Stimulated activated CD4-positive, alpha-beta T cell treated with anti-CD3 and anti-CD28 coated beads, Interleukin-15, amount 100 ng/mL, for 1 hour (primary cell): ENCODE measurements at places on chromosomes 6 and 20.

- DNase-seq: no peak
Observed at GRCh38 chr6:139706912-139707311, 332.5 kb upstream of the CITED2 start.

GRCh38 chr20:49866051-49866450, 49.3 kb downstream of the SPATA2 start:
- DNase-seq: no peak

DNA sequence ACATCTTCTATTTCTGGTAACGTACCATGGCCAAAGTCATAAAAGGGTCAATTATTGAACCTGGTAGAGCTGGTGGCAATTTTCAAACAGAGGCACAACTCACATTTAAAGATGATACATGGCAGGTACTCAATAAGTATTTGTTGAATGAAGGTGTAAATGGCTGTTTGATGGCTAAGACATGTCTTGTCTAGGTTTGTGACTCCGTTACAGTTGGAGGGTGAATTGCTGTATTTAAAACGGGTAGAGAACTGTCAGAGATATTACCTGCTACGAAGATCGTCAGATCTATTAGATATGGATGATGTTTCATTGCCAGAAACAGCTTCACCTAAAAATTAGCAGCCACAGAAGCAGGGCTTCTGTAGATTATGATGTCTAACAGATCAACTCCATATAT, 601.9 kb downstream of the PRKN start:
- no peak for DNase-seq

- DNase-seq: no peak
Observed at GRCh38 chr20:40494248-40494647, 194.8 kb downstream of the MAFB start.

- DNase-seq: no peak
Observed at GRCh38 chr6:33000055-33000454, 9.3 kb downstream of the HLA-DOA start.

GRCh38 chr20:30376767-30377658, 880.5 kb upstream of the DEFB115 start:
- peak; percentile 86 for DNase-seq

DNA sequence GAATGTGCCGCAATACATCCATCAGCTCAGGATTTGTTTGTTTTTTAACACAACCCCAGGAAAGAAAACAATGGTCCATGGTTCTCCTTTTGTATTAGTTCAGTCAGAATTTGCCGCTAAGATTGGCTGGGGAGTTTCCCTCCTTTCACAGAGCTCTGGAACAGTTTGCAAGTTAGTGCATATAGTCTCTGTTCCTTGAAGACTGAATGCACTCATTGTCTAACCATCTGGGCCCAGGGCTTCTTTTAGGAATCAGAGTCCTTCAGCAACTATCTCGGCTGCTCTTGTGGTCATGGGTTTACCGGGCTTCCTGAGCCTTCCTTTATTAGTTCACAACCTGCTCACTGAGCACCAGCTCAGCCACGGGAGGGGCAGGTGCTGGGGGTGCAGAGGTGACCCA, 121.3 kb downstream of the SLC23A2 start:
- no peak for DNase-seq

DNA sequence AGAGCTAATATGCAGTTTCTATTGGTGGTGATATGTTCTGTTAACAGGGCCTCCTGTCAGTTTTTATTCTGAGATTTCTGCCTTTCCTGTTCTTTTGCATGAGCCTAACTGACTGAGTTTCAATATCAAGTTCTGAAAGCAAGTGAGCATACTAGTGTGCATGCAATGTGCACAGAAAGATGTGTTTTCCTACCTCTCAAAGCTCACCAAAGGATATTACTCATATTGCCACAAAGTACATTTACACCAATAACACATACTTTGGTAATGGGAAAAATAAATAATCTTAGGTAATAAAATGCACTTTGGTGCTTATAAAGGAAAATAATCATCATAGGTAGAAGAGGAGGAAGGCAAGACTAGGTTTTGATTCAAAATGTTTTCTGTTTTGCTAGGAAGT, 195.0 kb downstream of the KHDC1L start:
- DNase-seq: no peak

GRCh38 chr20:3227506-3227905, 11.5 kb downstream of the SLC4A11 start:
- DNase-seq: no peak

DNA sequence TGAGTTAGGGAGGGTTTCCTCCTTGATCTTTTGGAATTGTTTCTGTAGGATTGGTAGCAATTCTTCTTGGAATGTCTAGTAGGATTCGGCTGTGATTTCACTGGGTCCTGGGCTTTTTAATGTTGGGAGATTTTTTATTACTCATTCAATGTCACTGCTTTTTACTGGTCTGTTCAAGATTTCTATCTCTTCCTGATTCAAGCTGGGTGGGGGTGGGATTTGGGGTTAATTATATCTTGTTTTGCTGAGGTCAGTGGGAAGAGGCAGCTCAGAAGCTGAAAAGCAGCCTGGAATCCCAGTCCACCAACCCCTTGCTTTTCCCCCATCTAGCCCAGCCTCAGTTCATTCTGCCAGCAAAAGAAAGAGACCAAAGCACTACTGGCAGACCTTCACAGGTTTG, 39.6 kb downstream of the SUMO4 start:
- DNase-seq: no peak

- peak; percentile 64 for DNase-seq
Observed at GRCh38 chr20:956330-956951, 40.3 kb upstream of the ANGPT4 start.

- DNase-seq: peak; percentile 86
Observed at GRCh38 chr6:130018292-130018743, at the start of gene L3MBTL3. L3MBTL3 (plus strand) TSS chr6:130018581; CDS start chr6:130042700, 24,119 bp downstream.

DNA sequence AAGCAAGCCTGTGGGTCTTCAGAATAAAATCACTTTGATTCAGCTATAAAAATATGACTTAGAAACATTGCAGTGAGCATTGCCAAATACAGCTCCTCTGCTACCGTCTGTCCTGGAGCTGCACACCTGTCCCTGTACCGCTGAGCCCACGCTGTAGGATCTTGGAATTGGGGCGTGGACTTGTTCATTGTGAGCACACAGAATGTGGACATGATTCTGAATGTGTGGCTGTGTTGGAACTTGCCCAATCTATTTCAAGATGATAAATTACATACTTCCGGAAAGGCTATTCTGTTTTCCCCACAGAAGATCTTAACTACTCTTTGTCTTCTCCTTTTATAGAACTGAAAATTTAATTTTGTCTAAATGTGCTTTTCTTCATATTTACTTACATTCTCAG, 107.3 kb downstream of the UST start:
- no peak for DNase-seq

- no peak for DNase-seq
Observed at GRCh38 chr6:54248994-54249393, 59.2 kb upstream of the TINAG start.

GRCh38 chr6:155066921-155067680, 72.0 kb downstream of the TIAM2 start:
- no peak for DNase-seq

- DNase-seq: no peak
Observed at GRCh38 chr6:126180585-126180984, 159.3 kb upstream of the CENPW start.

DNA sequence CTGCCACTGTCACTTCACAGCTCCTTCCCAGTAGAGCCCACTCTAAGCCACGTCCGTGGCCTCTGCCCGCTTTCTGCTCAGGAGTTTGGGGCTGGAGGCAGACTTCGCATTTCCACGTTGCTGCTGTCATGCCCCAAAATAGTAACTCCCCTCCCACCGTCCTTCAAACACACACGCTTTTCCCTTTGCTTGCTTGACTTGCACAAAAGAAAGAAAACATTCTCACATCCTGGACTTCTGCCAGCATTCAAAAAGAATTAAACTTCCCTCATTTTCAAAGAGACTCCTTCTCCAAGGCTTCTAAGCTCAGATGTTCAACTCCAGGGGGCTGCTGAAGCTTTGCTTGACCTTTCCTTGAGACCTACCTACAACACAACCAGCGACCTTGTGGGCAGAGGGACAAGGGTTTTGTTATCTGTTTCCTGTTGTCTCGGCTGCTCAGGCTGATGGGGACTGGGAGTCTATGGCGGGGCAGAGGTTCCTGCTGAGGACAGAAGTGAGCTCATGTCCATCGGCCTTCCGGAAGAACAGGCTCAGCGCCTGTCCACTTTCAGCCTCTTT, 263.8 kb upstream of the FOXQ1 start:
- DNase-seq: no peak

- DNase-seq: no peak
Observed at GRCh38 chr6:5778317-5778857, 228.3 kb downstream of the NRN1 start.

DNA sequence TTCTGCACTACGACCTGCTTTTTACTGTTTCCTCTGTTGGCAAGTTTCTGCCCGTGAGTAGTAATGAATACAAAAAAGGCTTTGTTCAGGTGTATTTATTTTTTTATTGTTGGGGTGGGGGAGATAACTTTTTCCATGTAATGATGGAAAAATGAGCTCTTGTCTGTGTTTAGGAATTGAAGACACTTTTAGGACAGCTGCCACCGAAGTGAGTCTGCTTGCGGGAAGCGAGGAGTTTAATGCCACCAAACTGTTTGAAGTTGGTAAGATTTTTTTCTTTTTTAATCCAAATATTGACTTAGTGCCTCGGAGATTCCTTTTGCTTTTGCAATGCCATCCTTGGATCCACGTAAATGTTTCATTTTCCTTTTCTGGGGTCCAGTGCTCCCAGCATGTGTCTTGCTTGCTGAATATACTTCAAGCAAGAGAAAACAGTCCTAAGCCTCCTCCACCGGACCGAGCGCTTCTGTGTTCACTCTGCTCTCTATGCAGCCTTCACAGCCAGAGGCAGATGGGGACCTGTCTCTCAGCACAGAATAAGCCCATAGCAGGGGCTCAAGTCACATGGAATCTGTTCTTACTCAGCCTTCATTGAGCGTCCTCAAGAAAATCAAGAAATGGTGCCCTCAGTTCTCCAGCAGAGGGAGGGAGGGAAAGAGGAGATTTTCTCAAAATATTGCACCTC, 71.3 kb downstream of the ISM1 start:
- no peak for DNase-seq

DNA sequence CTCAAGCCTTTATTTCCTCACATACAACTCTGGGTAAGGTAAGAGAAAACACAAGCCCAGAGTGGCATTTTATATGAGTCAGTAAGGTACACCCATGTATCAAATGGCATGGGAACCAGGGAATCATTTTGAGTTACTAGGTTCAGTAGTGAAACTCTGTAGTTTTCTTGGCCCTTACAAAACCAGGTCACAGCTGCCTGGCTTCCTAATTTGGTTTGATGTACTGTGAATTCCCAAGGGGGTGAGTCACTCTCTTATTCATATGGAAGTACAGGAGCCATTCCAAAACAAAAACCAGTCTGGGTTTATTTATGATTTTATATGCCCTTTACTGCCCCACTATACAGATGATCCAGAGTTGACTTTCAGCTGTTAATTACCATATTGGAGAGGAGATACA, 70.7 kb downstream of the PDE7B start:
- DNase-seq: no peak

DNA sequence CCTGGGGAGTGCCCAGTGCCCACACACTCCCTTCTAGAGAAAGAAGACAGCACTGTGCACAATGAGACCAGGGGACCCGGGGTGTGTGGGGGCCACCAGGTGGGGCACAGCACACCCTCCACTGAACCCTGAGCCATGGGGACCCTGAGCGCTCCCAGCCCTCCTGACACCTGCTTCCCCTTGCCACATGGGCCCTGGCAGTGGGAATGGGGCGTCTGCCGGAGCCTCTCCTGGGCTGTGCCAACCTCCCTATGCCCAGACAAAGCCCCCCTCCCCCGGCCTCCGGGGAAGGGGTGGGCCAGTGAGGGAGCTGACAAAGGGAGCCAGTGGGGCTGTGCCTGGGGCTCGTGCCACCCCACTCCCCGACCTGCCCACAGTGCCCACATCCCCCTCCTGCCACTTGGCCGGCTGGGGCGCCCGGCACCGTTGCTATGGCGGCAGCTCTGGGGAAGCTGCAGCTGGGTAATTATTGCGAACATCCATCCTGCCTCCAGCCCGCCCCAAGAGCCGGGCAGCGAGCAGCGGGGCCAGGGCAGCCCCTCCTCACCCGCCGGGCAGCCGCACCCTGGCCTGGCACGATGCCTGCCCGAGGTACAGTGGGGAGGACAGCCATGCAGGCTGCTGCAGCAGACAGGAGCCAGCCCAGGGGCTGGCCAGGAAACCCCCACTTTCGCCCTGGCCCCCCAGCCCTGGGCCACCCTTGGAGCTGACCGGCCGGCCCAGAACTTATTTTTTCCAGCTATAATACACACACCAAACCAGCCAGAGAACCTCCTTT, 41.9 kb upstream of the NOL4L start:
- no peak for DNase-seq

DNA sequence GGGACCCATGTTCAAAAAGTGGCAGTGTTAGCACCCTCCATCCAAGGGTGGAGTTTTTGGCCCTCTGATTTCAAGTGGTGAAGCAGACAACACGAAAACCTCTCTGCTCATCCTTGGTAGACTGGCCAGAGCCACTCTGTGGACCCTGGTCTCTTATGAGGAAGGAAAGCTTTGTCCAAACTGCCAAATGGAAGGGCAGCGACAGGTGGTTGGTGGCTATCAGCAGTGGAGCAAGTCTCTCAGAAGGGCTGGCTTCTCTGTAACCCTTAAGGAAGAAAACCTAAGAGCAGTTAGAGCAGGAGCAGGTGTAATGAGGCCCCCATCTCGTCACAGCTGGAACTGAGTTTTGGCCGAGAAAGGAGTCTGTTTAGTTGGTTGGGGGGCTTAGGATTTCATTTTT, 155.8 kb downstream of the SLC16A10 start:
- DNase-seq: no peak

DNA sequence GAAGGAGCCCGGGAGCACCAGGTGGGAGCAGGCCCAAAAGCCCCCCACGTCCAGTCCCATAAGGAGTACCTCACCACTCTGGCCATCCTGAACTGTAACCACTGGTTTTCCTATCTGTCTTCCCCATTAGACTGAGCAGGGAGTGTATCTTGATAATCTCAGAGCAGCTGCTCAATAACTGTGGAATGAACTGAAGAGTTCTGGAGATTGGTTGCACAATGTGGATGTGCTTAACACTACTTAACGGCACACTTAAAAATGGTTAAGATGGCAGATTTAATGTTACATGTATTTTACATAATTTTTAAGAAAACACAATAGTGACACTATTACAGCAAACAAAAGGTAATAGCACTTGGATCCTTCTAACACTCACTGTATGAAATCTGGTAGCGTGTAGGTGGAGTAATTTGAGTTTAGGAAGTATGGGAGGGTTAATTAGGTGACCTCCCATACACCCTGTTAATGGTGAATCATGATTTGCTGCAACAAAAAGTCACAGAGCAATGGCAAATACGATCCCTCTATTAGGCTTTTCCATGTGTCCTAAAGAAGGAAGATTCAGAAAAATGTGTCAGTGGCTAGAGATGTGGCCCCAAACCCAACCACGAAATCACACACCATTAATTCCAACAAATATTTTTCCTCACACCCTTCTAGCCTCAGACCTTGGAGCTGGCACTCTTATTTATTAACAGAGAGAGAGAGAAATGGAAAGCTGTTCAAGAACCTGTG, 18.4 kb downstream of the TRAM2 start:
- DNase-seq: no peak

- no peak for DNase-seq
Observed at GRCh38 chr6:17385660-17386059, 7.7 kb upstream of the CAP2 start.
